ENCODE measurements at places on chromosomes 11 and 22. TPM values are rescaled to one million over a fixed set of nuclear protein-coding genes. Genes with fewer than 3 reads are reported as not detected.

The MRGPRX4 gene
- not detected for polyA plus RNA-seq

The RIN1 gene
- polyA plus RNA-seq, result 3.7 TPM

The CCDC85B gene
- 10.2 TPM for polyA plus RNA-seq

The MEI1 gene
- polyA plus RNA-seq, result 4.3 TPM

The APOBEC3B gene
- 2.9 TPM for polyA plus RNA-seq

The TRIM51 gene
- not detected for polyA plus RNA-seq

The MAFF gene
- 9.3 TPM for polyA plus RNA-seq

The SPI1 gene
- polyA plus RNA-seq, result 4.0 TPM

The HEPN1 gene
- not detected for polyA plus RNA-seq

The MUC6 gene
- polyA plus RNA-seq, result 0.57 TPM

The TMEM191B gene
- polyA plus RNA-seq, result 0.56 TPM

The MSANTD2 gene
- 38.8 TPM for polyA plus RNA-seq

The CCDC34 gene
- 21.3 TPM for polyA plus RNA-seq

The ELF5 gene
- polyA plus RNA-seq, result 28.4 TPM

The MOGAT2 gene
- not detected for polyA plus RNA-seq

The HPX gene
- polyA plus RNA-seq, result 8.8 TPM

The HTR3A gene
- 0.21 TPM for polyA plus RNA-seq

The BACE1 gene
- 42.0 TPM for polyA plus RNA-seq

The IZUMO1R gene
- polyA plus RNA-seq, result not detected

The CRYBB1 gene
- polyA plus RNA-seq, result 1.2 TPM

Measured in right lung (tissue), 10 donors.